Activated T-helper 1 cell treated with anti-CD3 and anti-CD28 coated beads, Interleukin-2, amount 50 U/mL, for 16 hours (primary cell): ENCODE measurements at places on chromosomes 3 and 15.

DNA sequence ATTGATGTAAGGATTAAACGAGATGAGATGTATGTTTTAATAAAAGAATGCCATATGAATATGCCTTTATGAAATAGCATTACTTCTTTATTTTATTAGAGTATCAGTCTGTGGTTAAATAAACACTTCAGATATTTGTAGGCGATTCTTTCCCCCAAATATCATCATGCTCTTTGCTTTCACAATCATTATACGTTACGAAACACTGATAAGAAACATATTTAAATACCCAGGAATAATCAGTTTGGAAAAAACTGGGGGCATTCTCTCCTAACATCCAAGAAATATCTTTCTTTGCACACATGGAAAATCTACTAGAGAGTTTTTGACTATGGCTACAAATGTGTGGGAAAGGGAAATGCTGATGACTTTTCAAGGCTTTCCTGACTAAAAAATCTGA, 4.4 kb upstream of the PLAAT1 start:
- DNase-seq, result no peak

- DNase-seq, result no peak
Observed at GRCh38 chr15:100889385-100890050, 9.9 kb downstream of the ALDH1A3 start.

DNA sequence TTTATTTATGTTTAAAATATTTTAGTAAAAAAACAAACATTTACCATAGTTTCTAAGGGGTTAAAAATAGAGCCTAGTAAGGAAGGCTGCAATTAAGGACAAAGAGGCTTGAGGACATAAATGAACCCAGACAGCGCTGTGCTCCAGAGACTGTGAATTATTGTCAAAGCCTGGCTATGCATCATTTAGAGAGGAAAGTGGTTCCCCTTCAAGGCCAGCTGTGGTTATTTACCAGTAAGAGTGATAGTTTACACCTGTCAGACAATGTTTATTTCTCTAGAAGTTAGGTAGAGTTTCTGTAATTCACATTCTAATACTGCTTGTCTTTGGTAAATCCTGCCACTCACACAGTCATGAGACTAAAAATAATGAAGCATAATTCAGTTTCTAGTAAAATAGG, 32.4 kb upstream of the PIK3R4 start:
- DNase-seq, result no peak

GRCh38 chr15:60871152-60871551, 357.9 kb downstream of the RORA start:
- no peak for DNase-seq

DNA sequence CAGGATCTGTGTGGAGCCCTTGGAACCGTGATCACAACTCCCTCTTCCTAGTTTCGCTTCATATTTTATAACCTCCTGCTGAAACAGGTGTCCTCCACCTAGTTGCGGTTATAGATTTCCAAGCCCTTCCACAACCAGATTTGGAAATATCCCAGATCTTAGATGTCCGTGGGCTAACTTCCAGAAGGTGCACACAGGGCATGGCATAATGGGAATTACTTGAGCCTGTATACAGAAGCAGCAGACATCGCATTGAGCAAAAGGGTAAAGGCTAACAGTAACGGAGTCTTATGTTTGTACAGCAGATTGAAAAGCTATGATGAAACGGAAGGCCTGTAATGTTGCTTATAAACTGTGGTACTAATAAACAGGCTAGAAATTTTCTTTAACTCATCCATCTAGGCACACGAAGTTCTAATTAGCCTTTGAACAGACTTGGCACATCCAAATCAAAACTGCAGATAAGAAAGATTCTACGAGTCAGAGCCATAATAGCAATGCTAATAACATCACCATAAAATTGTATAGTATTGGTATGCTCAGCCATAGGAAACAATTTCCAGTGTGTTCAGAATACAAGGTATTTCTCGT, 1.2 kb upstream of the USF3 start:
- no peak for DNase-seq

DNA sequence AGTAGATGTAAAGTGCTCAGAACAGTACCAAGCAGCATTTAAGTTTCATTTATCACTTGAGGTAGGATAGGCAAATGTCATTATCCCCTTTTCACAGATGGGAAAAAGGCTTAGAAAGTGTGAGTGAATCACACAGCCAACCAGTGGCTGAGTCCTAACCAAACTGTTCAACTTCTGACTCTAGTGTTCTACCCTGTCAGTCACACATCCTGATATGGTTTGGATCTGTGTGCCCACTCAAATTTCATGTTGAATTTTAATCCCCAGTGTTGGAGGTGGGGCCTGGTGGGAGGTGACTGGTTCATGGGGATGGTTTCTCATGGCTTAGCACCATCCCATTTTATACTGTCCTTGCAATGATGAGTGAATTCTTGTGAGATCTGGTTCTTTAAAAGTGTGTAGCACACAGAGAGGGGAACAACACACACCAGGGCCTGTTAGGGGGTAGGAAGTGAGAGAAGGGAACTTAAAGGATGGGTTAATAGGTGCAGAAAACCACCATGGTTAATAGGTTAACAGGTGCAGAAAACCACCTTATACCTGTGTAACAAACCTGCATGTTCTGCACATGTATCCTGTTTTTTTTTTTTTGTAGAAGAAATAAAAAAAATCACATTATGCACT, 304.7 kb downstream of the SUCLG2 start:
- DNase-seq, result no peak

GRCh38 chr15:52800828-52801747, 11.0 kb upstream of the ONECUT1 start:
- DNase-seq, result no peak

- no peak for DNase-seq
Observed at GRCh38 chr3:179768080-179768479, 115.2 kb downstream of the USP13 start.

GRCh38 chr3:64658001-64658400, 29.8 kb downstream of the ADAMTS9 start:
- DNase-seq, result no peak

DNA sequence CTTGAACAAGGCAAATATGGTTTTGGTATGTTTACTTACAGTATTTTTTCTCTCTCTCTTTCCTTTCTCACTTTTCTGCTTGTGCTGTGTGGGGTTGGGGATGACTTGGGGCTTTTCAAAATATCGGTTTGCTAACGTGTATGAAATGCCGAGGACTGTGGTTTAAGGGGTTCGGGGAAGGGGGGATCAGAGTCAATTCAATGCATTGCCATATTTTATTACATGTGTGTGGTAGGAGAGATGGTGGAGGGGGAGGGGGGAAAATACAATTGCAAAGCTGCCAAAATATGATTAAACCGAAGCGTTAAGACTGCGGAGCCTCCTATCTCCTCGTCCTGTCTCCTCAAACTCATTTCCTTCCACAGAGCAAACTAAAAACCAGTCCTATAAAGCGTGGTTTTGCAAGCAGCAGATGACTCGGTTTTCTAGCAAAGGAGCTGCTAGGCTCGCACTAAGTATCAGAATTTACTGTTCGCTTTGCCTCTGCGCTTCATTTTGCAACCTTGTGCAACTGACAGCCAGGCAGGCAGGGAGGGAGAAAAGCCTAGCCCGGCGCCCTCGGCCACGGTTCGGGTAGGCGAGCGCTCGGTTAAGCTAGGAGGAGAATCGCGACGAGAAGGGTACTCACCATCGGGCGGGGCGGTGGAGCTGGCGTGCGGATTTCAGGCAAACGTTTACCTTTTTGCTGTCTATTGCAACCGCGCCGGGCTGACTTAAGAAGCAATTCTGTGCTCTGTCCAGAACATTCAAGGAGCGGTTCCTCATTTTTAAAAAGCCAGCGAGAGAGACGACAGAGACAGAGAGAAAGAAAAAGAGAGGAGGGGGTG, 4.0 kb upstream of the NR2F2 start:
- DNase-seq, result no peak

DNA sequence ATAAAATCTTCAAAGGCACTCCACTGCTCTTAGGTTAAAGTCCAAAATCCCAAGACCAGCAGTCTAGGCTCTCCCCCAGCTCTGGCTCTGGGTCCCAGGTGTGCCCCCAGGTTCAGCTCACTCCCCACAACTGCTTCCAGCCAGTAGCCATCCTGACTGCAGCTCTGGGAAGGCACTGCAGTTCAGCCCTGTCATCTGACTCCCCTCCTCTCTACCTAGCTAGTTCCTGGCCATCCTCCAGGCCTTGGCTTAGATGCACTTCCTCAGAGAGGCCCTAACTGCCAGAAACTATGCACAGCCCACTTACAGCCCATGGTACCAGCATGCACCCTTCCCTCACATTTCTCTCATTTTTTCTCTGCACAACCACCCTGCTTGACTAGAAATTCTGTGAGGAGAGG, 25.5 kb downstream of the TBC1D2B start:
- DNase-seq, result no peak

GRCh38 chr15:80997692-80998091, 3.0 kb upstream of the TLNRD1 start:
- no peak for DNase-seq

DNA sequence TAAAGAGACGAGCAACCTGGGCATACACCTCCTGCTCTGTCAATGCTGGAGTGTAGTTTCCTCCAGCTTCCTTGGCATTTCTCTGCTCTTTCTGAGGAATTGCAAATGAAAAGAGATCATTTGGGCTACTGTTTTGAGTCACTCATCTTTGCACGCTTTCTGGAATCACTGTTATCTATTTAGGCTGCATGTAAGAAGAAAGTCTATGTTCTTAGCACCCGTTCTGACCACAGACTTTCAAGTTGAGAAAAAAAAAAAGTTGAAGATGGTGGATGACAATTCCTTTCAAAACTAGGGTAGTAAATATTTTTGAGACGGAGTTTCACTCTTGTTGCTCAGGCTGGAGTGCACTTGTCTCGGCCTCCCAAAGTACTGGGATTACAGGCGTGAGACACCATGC, 41.3 kb downstream of the SIN3A start:
- DNase-seq, result no peak

GRCh38 chr3:158696618-158697017, 24.2 kb upstream of the LXN start:
- no peak for DNase-seq

DNA sequence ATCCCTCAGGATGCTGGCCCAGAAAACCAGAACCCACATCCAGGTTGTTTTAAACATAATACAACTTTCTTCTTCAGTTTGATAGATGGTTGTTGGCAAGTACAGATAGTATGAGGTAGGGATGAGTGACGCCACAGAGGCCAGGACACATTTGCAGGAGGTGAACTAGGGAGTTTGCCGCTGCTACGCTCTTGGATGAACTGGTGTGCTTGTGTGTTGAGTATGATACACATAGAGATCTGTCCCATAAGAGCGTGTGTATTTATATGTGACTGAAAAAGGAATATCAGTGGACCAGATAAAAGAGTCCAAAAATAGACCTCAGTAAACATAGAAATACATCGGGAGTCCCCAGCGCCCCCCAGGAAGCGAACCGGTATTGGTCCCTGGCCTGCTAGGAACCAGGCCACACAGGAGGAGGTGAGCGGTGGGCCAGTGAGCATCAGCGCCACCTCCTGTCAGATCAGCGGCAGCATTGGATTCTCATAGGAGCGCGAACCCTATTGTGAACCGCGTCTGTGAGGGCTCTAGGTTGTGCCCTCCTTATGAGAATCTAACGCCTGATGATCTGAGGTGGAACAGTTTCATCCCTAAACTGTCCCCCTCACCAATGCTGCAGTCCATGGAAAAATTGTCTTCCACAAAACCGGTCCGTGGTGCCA, 98.1 kb downstream of the LRRK1 start:
- DNase-seq, result no peak

DNA sequence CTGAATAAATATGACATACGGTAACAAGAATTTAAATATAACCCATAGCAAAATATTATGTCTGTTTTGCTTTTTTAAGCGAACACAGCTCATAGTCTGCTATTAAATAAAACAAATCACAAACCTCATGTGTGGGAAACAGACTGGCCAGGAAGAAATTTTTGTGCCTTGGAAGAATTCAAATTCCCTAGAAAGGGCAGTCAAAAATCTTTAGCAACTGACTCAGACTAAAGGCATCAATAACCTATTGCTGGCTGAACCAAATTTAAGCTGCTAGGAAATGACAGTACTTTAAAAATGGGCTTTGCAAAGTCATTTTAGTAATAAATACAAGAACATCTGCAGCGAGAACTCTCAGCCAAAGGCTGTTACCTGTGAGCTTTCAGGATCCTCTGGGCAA, 151.4 kb downstream of the PLD1 start:
- no peak for DNase-seq

DNA sequence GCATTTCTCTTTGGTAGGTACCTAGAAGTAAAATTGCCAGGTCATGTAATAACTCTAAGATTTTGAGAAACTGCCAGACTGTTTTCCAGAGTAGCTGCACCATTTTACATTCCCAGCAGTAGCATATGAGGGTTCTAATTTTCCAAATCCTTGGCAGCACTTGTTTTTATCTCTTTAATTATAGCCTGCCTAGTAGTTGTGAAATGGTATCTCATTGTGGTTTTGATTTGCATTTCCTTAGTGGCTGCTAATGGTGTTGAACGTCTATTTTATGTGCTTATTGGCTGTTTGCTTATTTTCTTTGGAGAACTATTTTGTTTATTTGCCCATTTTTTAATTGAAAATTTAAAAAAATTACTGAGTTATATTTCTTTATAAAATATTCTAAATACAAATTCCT, 117.9 kb downstream of the TCF12 start:
- no peak for DNase-seq

DNA sequence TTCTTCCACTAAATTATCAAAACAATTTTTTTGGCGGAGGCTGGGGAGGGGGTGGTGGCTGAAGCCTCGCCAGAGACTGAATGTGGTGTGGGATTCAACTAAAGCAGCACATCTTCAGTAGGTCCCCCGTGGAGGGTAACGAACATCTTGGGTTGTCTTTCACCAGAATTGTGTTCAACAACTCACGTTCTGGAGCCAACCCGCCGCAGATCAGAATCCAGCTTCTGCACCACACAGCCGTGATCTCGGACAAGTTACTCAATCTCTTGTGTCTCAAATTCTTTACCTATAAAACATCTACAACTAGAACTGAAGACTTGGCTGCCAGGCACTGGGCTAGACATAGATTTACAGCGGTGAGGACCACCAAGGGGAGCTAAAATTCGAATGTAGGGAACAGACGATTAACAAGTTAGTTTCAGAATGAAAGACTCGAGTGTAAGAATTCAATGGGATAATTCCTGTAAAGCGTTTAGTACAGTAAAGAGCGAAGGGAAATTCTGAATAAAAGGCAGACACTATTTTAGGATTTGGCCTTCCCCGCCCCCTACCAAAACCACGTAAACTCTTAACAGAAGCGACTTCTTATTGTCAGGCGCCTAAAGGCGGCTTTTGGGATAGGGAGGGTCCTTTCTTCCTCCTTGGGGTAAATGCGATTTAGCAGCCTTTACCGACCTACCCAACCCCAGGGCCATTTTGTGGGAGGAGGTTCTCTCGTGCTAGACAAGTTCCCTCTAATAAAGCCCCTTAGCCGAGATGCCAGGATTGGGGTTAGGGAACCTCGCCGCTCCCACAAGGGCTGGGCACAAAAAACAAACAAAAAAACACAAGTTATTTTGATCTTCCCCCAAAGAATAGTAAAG, 697 bp upstream of the RAB5A start:
- no peak for DNase-seq

DNA sequence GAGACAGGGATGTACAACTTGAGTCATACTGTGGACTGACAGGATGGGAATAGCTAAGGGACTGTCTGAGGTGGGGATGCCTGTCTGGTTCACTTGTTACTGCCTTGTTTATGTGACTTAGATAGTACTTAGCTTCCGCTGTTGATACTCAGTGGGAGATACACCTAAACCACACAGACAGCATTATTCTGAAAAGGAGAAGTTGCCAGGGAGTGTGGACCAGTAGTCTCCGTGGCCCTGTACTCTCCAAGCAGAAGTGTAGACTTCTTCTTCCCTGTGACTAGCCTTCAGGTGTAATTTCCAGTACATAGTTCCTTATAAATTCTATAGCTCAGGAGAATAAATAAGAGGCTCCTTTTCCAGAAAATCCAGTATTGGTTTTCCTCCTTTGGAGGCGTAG, 5.1 kb downstream of the HIGD2B start:
- no peak for DNase-seq

GRCh38 chr15:97998307-97999071, 38.0 kb downstream of the ARRDC4 start:
- no peak for DNase-seq
